Kidney capillary endothelial cell (primary cell): ENCODE measurements at places on chromosomes 7 and 10.

GRCh38 chr7:149317986-149318672 is 56.1 kb downstream of the ZNF783 start:
- no peak for DNase-seq

DNA sequence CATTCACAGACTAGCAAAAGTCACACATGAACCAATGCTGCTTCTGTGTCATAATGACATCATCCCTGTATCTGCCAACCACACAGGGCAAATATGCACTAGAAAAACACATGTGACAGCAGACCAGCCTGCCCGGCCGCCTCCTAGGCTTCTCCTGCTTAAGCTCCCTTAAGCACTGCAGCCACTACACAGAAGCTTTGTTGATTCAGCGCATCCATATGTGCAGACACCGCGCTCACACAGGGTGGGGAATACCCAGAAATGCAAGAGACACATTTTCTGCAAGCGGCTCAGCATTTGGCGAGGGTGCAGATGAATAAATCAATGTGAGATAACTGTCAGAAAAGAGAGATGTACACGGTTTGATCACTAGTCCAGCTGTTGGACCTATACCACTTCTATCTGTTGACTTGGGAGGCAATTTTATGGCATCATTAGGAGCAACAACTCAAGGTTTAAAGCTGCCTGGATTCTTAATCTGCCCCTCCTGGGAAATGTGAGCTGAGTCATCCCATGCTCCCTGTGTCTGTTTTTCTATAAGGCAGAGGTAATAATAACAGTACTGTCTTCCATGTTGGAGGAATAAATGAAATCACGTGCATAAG is 33.4 kb downstream of the CPXM2 start:
- no peak for DNase-seq

GRCh38 chr7:51237446-51238133 is 79.0 kb downstream of the COBL start:
- DNase-seq: no peak

- no peak for DNase-seq
Measured at GRCh38 chr10:44316187-44316921, 68.5 kb downstream of the CXCL12 start.

GRCh38 chr7:158573310-158573709 is 14.3 kb downstream of the PTPRN2 start:
- no peak for DNase-seq
